ENCODE measurements at places on chromosomes 16 and 17.

DNA sequence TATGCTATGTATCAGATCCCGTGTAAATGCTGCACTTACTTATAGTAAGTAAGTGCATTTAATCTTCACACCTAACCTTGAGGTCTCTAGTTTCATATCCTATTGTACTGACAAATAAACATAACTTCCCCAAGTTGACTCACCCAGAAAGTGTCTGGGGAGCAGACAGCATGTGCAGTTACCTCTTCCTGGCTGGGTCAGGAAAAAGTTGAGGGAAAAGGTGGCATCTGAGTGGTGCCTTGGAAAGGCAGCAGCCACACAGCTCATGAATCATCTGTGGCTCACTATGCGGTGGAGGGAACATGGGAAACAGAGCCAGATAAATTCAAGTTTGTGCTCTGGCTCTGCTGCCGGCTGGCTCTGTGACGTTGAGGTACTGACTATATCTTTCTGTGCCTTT lies 382.0 kb upstream of the DYNLRB2 start:
- DNase-seq, result no peak

DNA sequence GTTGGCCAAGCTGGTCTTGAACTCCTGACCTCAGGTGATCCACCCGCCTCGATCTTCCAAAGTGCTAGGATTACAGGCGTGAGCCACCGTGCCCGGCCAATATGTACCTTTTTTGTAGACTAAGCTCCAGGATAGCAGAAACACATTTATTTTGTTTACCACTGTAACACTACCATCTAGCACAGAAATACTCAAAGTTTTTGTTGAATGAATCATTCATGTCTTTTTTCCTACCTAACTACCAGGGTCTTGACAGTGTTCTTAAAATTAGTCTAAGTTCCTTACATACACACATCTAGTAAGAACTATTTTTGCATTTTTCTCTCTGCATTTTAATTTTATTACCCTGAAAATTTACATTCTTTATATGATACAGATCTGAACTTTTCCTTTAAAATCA lies 44.4 kb downstream of the AKAP10 start:
- no peak for DNase-seq

DNA sequence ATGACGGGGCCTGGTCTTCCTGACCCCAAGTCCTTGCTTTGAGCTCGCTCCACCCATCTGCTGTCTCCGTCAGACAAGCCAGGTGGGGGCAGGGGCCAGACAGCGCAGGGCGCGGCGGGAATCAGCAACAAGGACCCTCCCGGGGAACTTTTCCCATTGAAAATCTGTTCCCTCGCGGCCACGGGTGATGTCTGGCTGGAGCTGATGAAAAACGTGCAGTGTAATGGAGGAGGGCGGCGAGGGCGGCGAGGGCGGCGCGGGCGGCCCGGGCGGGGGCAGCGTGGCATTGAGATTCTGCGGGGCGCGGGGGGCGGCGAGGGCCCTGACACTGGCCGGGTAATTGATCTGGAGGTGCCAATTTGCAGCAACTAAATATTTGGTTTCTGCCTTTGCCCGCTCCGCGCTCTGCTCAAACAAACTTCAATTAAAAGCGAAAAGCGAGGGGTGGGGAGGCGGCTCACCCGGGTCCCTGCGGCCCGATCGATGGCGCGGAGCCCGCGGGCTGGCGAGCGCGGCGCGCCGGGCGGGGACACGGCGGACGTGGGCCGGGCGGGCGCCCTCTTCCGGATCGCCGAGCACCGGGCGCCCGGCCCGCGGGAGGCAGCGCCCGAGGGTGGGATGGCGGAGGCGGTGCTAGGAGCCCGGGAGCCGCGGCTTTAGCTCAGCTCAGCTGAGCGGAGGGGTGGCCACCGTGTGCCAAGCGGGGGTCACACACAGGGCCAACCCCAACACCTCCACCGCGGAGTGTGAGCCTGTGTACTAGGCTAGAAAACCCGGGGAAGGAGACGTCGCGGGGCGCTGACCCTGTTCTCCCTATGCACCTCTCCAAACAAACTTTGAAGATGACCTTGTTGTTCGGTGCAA lies 32.4 kb downstream of the DCAKD start:
- DNase-seq, result no peak

DNA sequence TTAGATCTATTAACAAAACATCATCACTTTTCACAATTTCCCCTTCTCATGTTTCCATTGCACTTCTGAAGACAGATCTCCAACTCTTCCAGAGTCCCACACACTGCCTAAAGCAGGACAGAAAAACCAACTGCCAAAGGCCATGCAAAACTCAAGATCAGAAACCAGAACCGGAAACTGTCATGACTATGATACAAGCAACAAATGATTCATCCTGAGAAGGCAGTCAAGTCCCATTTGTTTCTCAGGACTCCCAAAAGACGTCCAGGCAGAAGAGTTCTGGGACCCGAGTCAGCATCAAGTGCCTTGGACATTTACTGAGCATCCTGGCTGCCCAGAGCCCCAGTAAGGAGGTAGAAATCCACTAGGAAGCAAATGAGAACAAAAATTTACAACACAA lies 38.8 kb downstream of the ERN1 start:
- DNase-seq, result no peak

DNA sequence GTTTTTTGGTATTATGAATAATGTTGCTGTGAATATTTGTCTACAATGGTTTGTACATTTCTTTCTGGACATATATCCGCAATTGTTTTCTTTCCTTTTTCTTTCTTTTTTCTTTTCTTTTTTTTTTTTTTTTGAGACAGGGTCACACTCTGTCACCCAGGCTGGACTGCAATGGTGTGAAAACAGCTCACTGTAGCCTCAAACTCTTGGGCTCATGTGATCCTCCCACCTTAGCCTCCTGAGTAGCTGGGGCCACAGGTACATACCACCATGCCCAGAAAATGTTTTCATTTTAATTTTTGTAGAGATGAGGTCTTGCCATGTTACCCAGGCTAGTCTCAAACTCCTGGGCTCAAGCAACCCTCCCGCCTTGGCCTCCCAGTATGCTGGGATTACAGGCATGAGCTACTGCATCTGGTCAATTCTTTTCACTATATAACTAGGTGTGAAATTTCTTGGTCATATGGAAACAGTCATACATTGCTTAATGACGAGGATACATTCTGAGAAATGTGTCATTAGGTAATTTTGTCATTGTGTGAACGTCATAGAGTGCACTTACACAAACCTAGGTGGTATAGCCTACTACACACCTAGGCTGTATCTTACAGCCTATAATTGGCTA lies 15.2 kb downstream of the IL21R start:
- no peak for DNase-seq

- DNase-seq, result no peak
Measured at GRCh38 chr16:70650216-70650615, 3.9 kb downstream of the IL34 start.

- no peak for DNase-seq
Measured at GRCh38 chr17:71649941-71650350, 470.9 kb upstream of the SOX9 start.

- DNase-seq, result no peak
Measured at GRCh38 chr16:27761816-27762215, 211.9 kb downstream of the KATNIP start.

- no peak for DNase-seq
Measured at GRCh38 chr16:25580041-25580440, 111.7 kb upstream of the HS3ST4 start.

- DNase-seq, result no peak
Measured at GRCh38 chr17:80793421-80793820, 198.2 kb upstream of the CHMP6 start.

DNA sequence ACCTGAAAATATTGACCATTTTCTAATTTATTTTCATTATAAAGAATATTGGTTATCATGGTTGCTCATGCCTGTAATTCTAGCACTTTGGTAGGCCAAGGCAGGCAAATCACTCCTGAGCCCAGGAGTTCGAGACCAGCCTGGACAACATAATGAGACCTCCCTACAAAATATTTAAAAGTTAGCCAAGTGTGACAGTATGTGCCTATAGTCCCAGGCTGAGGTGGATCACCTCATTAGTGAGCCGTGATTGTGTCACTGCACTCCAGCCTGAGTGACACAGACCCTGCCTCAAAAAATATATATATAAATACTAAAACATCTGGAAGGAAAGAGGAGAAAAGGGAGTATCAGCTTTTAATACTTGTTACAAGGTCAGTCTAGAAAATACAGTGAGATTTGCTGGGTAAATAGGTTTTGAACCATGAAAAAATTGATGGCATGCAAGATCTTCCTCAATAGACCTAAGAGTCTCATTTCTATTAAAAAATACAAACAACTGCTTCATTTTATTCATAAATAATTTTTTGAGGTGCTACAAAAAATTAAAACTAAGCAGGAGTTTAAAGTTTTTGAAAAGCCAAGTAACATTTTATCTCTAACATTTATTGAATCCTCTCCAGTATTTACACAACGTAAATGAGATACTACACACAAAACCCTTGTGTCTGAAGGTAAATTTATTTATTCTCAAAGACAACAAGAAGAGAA lies 47.7 kb downstream of the TUBD1 start:
- DNase-seq, result no peak

- DNase-seq, result no peak
Measured at GRCh38 chr17:64718058-64718457, 56.0 kb upstream of the SMURF2 start.

DNA sequence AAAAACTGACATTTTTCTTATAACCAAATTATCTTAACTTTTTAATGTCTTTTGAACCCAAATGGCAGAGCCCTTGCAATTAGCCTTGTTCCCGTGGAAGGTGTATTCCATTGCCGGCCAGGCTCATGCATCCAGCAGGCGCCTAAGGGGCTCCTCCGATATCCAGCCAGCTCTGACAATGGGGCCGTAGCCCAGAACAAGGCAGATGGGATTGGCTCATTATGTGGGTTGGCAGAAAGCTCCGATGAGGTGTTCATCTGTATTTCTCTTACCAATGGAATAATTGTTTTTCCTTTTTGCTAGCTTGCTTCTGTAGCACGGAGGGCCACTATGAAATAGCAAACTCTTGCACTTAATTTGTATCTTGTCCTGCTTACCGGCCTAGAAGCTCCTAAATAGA lies 208.2 kb upstream of the CHMP6 start:
- DNase-seq, result no peak

DNA sequence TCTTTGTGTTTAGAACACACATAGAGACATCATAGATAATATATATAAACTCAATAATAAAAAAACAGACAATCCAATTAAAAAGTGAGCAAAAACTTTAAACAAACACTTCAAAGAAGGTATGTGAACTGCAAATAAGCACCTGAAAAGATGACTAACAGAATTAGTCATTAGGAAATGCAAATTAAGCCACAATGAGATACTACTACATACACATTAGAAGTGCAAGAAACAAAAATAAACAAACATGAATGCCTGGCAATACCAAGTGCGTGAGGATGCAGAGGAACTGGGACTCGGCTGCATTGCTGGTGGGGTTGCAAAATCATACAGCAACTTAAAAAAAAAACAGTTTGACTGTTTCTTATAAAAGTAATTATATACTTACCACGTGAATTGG lies 799.0 kb downstream of the KCNJ2 start:
- no peak for DNase-seq

Measured in CD8-positive, alpha-beta T cell (primary cell).